ENCODE measurements at places on chromosomes 4 and X. TPM values are rescaled to one million over a fixed set of nuclear protein-coding genes. Genes with fewer than 3 reads are reported as not detected.

DNA sequence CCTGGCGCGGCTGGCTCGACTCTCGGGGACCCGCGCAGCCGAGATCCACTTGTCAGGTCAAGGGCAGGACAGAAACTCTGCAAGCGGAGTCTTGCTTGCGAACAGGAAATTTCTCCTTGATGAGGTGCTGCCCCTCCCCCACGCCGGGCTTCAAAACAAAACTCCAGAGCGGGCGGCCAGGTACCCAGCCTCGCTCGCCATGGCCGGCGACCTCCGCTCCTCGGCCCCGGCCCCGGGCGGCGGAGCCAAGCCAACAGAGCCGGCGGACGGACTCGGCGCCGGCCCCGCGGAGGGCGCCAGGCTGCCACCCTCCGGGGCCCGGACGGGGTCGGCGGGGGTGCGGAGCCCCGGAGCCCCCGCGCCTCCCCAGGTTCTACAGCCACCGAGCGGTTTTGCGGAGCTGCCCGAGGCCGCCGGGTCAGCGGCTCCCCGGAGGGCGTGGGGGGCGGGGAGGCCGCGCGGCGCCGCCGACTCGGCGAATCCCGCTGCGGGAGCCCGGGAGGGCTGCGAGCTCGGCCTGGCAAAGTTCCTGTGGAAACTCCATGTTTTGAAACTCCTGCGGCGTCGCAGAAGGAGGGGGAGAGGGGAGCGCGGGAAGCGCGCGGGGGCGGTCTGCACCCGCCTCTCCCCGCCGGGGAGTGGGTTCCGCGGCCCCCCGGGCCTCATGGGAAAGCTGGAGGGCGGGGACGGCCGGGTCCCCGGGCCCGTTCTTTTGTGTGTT is 11.7 kb upstream of the BCOR start:
- H3K27me3 ChIP-seq: no peaks in the 10 kb centered on the region
- no peak for DNase-seq
- no peaks in the 10 kb centered on the region for H3K36me3 ChIP-seq
- peaks cover 20% of the 10 kb centered on the region for H3K4me1 ChIP-seq
- H3K27ac ChIP-seq: no peak overlapping the region

- H3K4me3 ChIP-seq: no peak overlapping the region
- H3K27me3 ChIP-seq: no peaks in the 10 kb centered on the region
- H3K36me3 ChIP-seq: no peaks in the 10 kb centered on the region
- no peak overlapping the region for H3K27ac ChIP-seq
- H3K4me1 ChIP-seq: no peaks in the 10 kb centered on the region
These were observed 207.0 kb downstream of the ARHGAP24 start for GRCh38 chr4:85681921-85682320.

GRCh38 chr4:140849526-140849925 is 93.3 kb upstream of the TBC1D9 start:
- H3K27me3 ChIP-seq: no peaks in the 10 kb centered on the region
- no peak for DNase-seq
- no peaks in the 10 kb centered on the region for H3K36me3 ChIP-seq
- H3K4me3 ChIP-seq: no peak overlapping the region
- no peak overlapping the region for H3K27ac ChIP-seq

DNA sequence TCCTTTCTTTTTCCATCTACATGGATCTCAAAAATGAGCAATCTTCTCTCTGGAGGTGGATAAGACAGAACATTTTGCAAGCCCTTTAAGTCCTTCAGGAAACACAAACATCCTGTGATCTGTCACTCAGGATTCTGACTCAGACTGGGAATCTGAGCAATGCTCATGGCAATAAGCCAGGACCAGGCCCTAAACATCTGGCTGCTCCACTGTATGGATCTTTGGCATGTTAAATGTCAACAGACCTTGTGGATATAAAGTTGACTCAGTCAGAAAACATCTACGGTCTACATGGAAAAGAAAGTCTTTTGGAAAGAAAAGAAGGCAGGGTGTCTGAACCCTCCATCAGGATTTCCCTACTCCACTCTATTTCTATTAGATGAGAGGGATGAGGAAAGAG is 17.8 kb upstream of the CHIC2 start:
- H3K4me3 ChIP-seq: no peak overlapping the region
- no peaks in the 10 kb centered on the region for H3K4me1 ChIP-seq
- no peaks in the 10 kb centered on the region for H3K27me3 ChIP-seq
- no peaks in the 10 kb centered on the region for H3K36me3 ChIP-seq
- H3K27ac ChIP-seq: no peak overlapping the region

DNA sequence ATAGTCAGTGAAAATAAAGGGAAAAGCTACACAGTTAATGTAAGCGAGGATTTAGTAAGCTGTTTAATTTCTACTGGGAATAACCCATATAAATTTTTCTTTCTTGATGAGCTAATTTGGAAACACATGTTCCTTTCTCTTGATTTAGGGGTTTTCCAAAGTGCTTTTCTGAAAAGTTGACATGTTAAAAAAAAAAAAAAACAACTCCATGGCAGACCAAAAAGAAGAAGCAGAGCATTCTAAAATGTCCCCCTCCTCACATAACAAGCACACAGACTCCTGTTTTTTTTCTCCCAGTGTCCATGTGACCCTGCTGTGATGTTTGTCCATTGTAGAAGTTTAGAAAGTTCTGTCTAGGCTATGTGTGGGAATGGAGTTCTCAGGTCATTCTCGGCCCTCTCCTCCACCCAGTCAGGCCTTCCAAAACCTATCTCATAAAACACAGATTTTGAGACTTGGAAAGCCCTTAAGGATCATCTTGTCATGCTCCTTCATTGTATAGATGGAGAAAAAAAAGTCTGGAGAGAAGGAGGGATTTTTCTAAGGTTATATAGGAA is 792 bp downstream of the CLIC2 start:
- no peaks in the 10 kb centered on the region for H3K36me3 ChIP-seq
- no peaks in the 10 kb centered on the region for H3K4me1 ChIP-seq
- no peak overlapping the region for H3K27ac ChIP-seq
- no peaks in the 10 kb centered on the region for H3K27me3 ChIP-seq
- H3K4me3 ChIP-seq: no peak overlapping the region

DNA sequence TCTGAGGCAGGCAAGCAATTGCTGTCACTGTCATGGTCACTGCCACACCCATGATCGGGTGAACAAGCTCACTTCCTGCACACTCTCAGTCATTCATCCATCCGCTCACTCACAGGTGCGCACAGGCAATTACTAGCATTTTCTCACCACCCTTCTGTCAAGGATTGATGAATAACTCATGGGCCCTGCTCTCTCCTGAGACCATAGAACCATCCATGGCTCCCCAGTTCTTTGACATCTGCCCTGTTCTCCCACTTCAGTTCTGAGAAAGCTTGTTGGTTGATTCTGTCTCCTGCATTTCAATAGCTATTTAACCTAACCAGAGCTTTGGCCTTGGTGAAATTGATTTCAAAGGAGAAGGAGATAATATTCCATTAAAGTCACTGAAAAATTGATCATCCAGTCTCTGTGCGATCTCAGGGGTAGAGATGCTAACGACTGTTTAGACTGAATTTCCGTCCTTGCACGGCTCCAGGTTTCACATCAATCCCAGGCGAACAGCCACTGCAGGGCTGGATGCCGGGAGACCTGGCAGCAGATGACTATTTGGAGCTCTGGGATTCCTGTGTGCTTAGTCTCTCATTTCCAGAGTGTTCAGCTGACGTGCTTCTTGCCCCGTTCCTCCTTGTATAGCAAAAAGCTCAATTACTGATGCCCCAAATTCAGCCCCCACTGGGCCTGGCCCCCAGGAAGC is 36.9 kb upstream of the ADRA2C start:
- no peak for DNase-seq
- H3K4me3 ChIP-seq: no peak overlapping the region
- H3K4me1 ChIP-seq: no peaks in the 10 kb centered on the region
- no peak overlapping the region for H3K27ac ChIP-seq
- H3K27me3 ChIP-seq: no peaks in the 10 kb centered on the region
- no peaks in the 10 kb centered on the region for H3K36me3 ChIP-seq

- no peaks in the 10 kb centered on the region for H3K4me1 ChIP-seq
- no peak overlapping the region for H3K4me3 ChIP-seq
- DNase-seq: no peak
- no peak overlapping the region for H3K27ac ChIP-seq
- H3K27me3 ChIP-seq: no peaks in the 10 kb centered on the region
- H3K36me3 ChIP-seq: no peaks in the 10 kb centered on the region
These were observed 756.7 kb upstream of the FAM241A start for GRCh38 chr4:111388561-111388960.

GRCh38 chr4:145709336-145709735 is 29.4 kb downstream of the C4orf51 start:
- no peaks in the 10 kb centered on the region for H3K27me3 ChIP-seq
- no peaks in the 10 kb centered on the region for H3K4me1 ChIP-seq

DNA sequence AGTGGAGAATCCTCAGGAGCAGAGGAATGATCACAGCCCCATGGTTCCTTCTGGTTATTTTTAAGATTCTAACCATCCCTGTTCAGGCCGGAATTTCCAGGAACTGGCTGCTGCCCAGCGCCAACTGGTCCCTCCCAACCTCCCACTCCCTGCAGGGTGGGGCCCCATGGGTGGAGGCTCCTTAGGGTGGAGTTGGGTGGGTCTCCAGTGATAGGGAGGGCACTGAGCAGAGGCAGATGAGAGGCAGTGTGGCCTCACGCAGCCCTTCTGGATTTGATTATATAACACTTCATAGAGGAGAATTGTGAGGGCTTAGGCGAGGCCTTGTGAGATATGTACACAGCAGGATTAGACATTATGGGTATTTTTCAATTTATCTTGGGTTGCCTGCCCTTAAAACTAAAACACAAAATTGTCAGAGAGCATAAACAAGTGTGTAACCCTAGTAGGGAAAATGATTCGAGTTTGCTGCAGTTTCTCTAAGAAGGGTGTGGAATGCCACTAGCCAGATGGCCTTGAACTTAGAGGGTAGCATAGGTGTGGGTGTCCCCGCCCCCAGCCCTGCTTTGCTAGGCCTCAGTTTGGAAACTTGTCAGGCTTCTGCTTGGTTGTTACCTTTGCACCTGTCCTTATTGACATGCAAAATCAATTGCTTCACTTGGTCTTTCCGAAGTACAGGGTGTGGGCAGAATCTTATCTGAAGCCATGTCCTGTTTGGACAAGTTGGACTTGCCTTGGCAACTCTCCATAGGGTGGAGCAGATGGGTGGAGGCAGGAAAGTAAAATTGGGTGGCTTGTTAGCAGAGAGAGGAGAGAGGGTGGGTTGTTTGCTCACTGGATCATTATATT is 9.4 kb downstream of the KLF3 start:
- peaks cover 93% of the 10 kb centered on the region for H3K4me1 ChIP-seq
- H3K27ac ChIP-seq: peak overlapping the region; percentile 44
- no peaks in the 10 kb centered on the region for H3K27me3 ChIP-seq
- DNase-seq: peak; percentile 46
- peak overlapping the region; percentile 16 for H3K4me3 ChIP-seq
- no peaks in the 10 kb centered on the region for H3K36me3 ChIP-seq

- no peak overlapping the region for H3K27ac ChIP-seq
- H3K27me3 ChIP-seq: no peaks in the 10 kb centered on the region
- peaks cover 15% of the 10 kb centered on the region for H3K36me3 ChIP-seq
- no peak overlapping the region for H3K4me3 ChIP-seq
- peaks cover 6% of the 10 kb centered on the region for H3K4me1 ChIP-seq
These were observed 105.1 kb downstream of the PHF8 start for GRCh38 chrX:53939127-53939526.

- H3K27ac ChIP-seq: no peak overlapping the region
- no peaks in the 10 kb centered on the region for H3K36me3 ChIP-seq
- H3K4me3 ChIP-seq: no peak overlapping the region
These were observed 30.3 kb downstream of the CCKAR start for GRCh38 chr4:26459756-26460530.

DNA sequence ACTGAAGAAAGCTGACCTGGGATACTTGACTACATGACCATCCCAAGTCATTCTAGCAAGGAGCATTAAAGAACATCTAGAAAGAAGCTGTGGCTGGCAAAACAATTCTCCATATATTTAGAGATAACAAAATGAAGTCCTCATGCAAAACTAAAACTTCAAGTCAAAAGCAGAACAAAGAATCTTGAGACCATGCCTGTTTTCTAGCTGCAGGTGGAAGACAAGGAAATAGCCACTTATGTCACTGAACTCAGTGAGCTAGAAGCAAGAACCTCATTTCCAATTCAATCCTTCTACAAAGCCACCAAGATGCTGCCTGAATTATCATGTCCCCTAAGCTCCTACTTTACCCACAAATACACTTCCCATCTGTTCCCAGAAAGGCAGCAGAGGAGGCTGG is 13.8 kb downstream of the USP46 start:
- DNase-seq: no peak
- H3K4me3 ChIP-seq: no peak overlapping the region
- H3K4me1 ChIP-seq: peaks cover 42% of the 10 kb centered on the region
- H3K27me3 ChIP-seq: no peaks in the 10 kb centered on the region
- no peaks in the 10 kb centered on the region for H3K36me3 ChIP-seq

DNA sequence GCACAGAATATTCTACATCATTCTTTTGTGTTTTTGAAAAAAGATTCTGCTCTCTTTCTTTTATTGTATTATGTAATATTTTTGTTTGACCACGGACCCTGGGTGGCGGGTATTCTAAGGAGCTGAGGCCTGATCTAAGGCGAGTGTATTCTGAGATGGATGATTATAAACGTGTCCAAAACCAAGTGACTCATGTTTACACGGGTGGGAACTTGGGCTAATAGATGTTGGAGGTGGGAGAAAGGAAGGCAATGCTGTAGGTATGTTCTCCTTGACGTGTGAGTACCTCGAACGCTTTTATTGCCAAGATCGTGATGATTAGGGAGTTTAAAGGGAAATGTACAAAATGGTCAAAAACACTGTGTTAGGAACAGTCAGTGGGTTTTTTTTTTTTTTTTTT is 188.9 kb upstream of the FAT1 start:
- DNase-seq: no peak
- H3K27me3 ChIP-seq: no peaks in the 10 kb centered on the region
- H3K27ac ChIP-seq: no peak overlapping the region

GRCh38 chrX:23554304-23554703 is 113.0 kb upstream of the PRDX4 start:
- no peaks in the 10 kb centered on the region for H3K36me3 ChIP-seq
- H3K27me3 ChIP-seq: no peaks in the 10 kb centered on the region
- DNase-seq: no peak
- H3K4me3 ChIP-seq: no peak overlapping the region

DNA sequence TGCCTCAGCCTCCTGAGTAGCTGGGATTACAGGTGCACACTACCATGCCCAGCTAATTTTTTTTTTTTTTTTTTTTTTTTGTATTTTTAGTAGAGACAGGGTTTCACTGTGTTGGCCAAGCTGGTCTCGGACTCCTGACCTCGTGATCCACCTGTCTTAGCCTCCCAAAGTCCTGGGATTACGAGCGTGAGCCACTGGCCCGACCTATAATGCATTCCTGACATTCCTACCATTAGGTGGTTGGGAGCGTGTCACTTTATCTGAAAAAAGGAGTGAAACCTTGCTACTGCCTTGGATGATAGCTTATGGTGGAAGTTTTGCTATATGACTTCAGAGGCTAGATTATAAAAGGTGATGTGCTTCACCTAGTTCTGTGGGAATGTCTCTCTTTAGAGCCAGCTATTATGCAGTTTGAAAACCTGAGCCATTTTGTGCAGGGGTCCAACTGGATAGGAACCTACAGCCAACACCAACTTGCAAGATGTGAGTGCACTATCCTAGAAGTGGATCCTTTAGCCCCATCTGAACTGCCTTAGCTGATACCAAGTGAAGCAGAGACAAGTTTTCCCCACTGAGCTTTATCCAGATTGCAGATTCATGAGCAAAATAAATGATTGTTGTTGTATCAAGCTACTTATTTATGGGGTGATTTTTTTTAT is 29.8 kb upstream of the EMCN start:
- H3K27me3 ChIP-seq: no peaks in the 10 kb centered on the region
- H3K4me3 ChIP-seq: no peak overlapping the region
- H3K27ac ChIP-seq: no peak overlapping the region
- no peaks in the 10 kb centered on the region for H3K36me3 ChIP-seq
- no peak for DNase-seq

GRCh38 chr4:22345678-22346077 is 170.2 kb downstream of the ADGRA3 start:
- no peaks in the 10 kb centered on the region for H3K36me3 ChIP-seq
- no peaks in the 10 kb centered on the region for H3K27me3 ChIP-seq
- DNase-seq: no peak

Gene ZNF280C
- polyA plus RNA-seq: 2.1 TPM

Gene KDR
- polyA plus RNA-seq: not detected

Gene GPR34
- polyA plus RNA-seq: 0.35 TPM

Gene KCND1
- polyA plus RNA-seq: not detected
